ENCODE measurements at places on chromosomes 13 and 19.
A peak's percentile ranks its signal among the peaks of the same experiment; 100 is the strongest.

GRCh38 chr19:45827459-45828093, 12.5 kb upstream of the RSPH6A start:
- no peak for DNase-seq

DNA sequence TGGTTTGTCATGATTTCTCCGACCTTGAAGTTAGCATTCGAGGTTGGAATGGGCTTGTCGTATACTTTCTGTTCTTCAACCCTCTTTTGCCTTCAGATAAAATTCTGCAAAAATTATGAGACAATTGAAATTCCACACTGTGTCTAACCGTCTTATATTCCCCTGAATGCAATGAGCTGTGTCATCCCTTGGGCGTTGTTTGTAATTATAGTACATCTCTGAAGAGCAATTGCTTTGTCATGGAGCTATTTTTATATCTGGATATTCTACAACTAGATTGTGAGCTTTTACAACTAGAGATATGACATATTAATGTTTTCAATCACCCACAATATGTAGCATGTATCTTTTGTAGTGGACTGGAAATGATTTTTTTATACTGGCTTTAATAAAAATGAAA, 631.8 kb upstream of the SLC10A2 start:
- DNase-seq = no peak

DNA sequence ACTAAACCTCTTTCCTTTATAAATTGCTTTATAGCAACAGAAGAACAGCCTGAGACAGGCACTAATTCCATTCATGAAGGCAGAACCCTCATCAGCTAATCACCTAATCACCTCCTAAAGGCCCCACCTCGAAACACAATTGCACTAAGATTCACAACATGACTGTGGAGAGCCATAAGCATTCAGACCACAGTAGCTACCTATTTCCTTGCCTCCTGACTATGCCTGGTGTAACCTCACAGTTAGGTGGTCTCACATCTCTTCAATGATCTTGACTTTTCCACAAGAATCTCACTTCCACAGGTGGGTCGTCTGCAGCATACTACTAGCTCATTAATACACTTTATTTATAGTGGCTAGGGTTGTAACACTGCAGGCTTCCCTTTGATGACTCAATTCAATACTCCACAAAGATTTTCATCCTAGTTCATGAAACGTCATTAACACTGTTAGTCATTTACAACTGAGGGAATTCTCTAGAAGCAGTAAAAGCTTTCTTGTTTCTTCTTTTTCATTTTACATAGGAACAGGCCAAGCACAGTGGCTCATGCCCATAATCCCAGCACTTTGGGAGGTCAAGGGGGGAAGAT, 27.1 kb downstream of the STK24 start:
- peak; percentile 55 for DNase-seq

DNA sequence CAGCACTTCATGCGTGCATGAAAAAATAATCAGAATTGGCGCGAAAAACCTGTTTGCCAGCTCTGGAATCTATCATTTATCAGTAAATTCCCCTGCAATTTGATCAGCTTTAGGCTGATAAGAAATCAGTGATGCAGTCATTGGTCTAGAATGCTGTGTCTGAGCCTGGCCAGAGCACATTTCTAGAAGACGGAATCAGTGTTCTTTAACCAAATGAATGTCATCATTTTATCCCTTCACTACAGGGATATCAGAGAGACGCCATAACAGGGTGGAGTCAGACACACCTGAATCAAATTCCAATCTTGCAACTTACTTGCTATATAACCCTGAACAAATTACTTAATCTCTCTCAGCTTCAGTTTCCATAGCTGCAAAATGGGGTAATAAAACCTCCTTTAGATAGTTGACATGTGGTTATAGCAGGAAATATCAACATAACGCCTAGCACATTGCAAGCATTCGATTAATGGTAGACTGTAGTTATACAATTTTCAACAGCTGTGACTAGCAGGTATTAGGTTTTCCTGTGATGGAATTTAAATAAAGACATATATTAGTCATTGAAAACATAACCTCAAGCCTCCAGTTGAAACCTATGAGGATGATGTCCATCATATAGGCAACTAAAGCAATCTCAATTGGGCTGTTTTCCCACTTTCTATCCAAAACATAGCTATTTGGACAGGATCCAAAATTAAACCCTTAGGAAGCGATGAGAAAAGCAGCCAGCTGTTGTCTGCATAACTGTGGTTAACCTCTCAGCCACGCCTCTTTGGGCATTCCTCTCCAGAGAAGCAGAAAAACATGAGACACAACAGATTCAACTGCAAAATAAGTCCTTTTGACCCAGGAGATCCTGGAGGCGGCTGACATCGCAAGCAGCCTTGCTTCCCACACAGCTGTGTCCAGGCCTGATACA, 51.6 kb upstream of the UBL3 start:
- peak; percentile 87 for DNase-seq

- DNase-seq = no peak
These were observed 5.6 kb downstream of the ICAM5 start for GRCh38 chr19:10295305-10295846.

GRCh38 chr13:99375738-99376080, 68.5 kb upstream of the GPR183 start:
- no peak for DNase-seq

DNA sequence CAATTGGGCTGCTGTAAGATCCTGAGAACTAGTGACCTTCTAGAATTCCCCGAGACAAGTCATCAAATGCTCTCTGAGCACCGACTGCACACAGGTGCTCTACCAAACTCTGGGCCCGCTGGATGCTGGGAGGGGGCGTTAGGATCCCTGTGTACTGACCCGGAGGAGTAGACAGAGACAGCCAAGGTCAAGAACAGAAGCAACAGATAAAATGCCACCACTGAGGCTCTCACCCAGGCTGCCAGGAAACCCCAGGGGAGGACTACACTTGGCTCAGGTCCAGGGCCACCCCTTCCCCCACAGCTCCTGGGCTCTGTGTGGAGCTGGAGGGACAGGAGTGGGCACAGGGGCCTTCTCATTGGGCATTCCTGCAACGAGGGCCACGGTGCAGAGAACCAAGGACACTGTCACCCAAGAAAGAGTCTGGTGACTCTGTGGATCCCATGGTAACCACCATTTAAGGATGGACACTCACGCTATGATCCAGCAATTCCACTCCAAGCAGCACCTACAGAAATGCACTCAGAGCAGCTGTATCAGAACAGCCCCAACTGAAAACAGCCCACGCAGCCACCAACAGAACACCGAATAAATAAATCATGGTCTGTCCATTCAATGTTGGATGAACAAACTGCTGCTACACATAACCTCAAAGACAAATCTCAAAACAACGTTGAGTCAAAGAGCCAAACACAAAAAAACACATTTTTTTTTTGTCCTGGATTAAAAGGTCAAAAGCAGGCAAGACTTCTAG, 16.8 kb upstream of the SLC35E1 start:
- no peak for DNase-seq

GRCh38 chr13:99266827-99267226, 8.6 kb upstream of the GPR18 start:
- no peak for DNase-seq

GRCh38 chr13:114164681-114165429, 14.2 kb upstream of the CFAP97D2 start:
- no peak for DNase-seq

DNA sequence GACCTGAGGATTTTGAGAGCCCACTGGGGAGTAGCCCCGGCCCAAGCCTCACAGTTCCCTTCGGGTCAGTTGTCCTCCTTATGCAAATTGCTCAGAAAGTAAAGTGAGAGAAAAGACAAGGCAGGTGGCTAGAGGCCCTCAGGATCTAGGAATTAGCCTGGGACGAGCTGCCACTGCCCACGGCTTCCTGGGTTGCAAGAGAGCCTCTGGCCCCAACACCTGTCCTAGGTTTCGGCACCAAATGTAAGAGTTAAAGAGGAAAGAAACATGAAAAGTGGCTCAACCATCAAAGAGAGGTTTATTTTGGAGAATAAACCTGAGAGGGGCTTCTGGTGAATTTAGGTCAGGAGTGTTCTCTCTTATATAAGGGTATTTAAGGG, 25.6 kb downstream of the TMEM255B start:
- DNase-seq = no peak

- DNase-seq = no peak
These were observed 428.7 kb downstream of the MYO16 start for GRCh38 chr13:109058087-109058486.

GRCh38 chr13:99926014-99926731, 45.4 kb downstream of the ZIC5 start:
- peak; percentile 76 for DNase-seq

DNA sequence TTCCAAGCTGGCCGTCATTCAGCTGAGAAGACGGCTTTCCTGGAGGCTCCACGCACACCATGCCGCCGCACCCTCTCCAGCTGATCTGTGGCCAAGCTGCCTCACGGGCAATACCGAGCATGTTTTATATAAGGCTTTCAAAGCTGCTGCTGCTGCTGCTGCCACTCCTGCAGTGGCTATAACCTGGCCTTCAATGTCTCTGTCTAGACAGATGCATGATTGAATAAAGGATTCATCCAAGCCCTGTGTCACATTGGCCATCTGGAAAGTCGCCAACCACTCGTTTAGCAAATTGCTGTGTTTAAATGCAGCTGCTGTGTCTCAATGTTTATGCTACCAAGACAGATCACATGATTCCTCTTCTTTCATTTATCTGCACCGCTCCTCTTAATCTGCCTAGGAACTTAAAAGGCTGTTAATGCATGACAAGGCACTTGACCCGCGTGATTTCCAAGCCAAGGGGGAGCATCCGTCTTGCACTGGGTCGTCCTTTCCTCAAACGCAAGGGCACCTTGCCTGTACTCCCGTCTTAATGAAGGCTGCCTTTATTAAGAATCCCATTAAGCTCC, 114.3 kb downstream of the TEX26 start:
- peak; percentile 57 for DNase-seq

- DNase-seq = peak; percentile 50
These were observed 1.1 kb downstream of the ARHGAP35 start for GRCh38 chr19:46861691-46862502.

GRCh38 chr13:103656311-103656710, 590.1 kb upstream of the SLC10A2 start:
- DNase-seq = no peak

- DNase-seq = peak; percentile 20
These were observed 85.2 kb downstream of the LRRC63 start for GRCh38 chr13:46296921-46297320.

DNA sequence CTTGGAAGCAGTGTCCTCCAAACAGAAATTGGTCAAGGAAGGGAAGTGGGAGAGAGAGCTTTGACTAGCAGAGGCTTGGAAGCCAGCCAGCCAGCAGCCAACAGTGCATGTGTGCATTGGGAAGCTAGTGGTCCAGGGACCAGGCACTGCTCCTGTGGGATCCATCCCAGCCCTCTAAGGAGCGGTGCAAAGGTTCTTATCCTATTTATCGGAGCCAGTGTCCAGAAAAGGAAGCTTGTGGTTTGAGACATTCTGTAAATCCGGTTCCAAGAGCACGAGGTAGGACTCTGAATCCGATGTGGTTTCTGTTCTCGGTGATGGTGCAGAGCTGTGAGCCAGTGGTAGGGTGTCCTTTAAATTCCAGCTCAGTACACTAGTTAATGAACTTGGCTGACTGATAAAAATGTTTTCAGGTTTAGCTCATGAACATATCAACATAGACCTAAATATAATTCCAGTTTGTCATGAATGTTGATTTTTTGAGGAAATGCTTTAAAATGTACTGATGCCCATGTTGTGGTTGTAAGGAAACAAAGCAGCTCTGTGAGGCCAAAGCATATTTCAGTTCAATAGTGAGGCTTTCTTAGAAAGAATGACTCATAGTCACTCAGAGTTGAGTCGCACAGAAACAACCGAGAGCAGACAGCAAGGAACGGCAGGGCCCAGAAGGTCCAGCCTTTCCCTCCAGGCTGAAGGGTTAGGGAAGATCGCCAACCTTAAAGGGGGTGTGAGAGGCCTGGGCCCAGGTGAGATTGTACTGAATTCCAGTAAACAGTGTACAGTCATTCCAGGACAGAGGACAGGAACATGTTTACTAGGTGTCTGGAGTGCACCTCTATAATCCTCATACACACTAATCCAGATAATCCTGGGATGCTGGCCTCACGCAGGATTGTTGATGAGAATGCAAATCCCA, 21.5 kb upstream of the GARRE1 start:
- peak; percentile 82 for DNase-seq

DNA sequence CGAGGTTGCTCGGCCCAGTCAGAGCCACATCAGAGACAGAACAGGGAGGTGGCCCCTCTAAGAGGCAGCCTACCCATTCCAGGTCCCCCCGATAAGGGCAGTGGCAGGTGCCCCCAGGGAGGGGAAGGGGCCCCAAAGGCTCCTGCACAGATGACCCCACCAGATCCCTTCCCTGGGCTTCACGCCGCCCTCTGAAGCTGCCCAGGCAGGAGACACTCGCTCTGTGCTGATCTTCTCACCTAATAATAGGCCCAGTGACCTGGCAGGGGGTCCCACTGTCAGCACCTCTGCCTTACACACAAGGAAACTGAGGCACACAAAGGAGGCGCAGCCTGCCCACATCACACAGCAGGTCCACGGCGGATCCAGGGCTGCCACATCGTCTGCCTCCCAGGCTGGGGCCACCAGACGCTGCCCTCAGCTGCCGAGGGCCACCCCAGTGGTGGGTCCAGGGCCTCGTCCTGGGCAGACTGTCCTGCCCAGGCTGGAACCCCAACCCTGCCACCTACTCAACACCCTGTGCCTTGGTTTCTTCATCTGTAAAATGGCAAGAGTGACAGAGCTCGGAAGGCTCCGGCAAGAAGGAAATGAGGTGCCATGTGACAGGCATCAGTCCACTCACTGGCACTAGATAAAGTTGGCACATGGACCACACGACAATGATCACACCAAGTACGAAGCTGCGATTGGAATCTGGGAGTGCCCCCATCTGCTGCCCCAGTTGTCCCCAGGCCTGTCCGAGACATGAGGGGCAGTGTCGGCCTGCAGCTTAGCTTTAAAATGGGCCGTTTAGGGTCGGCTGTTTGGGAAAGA, 56.5 kb downstream of the KLF2 start:
- DNase-seq = no peak

DNA sequence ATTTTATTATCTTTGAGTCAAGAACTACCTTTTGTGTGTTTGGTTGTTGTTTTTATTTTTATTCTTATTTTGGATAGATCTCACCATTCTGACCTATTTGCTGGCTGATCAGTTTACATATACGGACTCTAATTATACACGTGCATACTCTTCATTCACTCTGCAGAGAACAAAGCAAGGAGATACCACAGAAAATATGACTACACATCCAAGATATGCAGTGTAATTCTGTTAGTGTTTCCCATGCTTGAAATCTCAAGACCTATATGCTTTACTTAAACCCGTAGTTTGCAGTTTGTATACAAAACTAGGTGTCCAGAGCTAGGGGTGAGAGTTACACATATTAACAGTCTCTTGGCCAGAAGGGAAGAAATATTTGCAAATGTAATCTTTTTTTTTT, 205.5 kb downstream of the DCLK1 start:
- no peak for DNase-seq

- DNase-seq = peak; percentile 82
These were observed 7.8 kb upstream of the SELENOV start for GRCh38 chr19:39506944-39507714.

DNA sequence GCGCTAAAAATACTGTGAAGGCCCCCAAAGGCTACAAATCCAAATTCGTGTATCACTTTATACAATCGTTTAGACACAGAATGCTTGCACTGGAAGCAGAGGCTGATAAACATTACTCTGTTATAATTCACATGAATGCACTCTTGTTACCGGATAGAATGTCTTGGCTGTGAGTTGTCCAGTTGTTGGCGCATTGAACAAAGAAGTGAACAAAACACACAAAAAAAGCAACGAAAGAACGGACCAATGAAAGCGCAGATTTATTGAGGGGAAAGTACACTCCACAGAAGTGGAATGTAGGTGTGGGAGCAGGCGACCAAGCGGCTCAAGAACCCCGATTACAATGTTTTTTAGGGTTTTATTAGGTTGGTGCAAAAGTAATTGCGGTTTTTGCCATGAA, 529 bp upstream of the ZNF418 start:
- DNase-seq = no peak

All from epithelial cell of esophagus (primary cell).